ENCODE measurements at places on chromosomes 2 and 18.

- no peak for DNase-seq
These were observed 97.3 kb downstream of the FMNL2 start for GRCh38 chr2:152432206-152432653.

GRCh38 chr2:147197754-147198483, 646.9 kb upstream of the ACVR2A start:
- DNase-seq: peak; percentile 2

DNA sequence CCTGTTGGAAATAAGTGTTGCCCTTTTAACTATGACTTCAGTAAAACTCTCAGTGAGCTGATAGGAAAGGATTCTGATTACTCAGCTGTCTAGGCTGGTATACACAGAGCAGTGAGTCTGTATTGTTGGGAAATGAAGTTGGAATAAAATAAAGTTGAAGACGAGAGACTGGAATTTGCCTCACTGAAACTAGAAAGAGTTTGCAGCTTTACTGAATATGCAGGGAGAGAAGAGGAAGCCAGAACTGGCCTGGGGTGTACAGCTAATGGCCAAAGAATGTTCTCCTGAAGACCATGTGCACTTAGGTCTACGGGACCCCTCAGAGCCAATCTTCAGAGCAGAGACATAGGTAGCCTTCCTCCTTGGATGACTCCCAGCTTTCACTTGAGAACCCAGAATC, 26.5 kb downstream of the EIF4E2 start:
- DNase-seq: no peak

GRCh38 chr2:218020966-218021535, 18.3 kb upstream of the TNS1 start:
- no peak for DNase-seq

DNA sequence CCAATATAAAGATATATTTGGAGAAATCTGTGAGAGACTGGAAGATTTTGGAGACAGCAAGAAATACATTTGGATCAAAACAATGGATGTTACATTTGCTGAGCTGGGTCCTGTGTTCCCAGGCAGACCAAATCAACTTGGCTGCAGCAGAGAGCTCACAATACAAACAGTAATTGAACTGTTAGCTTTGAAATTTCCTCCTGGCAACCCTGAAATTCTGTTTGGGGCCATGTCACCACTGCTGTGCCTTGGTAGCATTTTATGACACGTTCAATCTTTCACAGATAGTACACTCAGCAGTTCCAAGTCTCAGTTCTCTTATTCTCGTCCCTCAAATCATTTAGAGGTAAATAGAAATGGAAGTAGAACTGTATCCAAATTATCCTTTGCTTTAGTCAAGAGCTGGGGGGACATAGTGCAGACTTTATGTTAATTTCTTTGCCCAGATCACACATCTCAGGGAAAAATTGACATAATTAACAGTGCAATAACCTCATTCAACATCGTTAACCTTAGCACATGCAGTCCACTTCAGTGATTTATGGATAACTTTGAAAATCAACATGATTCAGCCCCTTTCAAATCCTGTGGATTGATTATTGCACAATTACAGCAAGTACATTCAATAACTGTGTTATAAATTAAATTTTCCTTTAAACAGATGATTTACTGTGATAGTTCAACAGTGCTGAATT, 277.4 kb upstream of the MC4R start:
- no peak for DNase-seq

- no peak for DNase-seq
These were observed 343.7 kb upstream of the MEX3C start for GRCh38 chr18:51541230-51541629.

DNA sequence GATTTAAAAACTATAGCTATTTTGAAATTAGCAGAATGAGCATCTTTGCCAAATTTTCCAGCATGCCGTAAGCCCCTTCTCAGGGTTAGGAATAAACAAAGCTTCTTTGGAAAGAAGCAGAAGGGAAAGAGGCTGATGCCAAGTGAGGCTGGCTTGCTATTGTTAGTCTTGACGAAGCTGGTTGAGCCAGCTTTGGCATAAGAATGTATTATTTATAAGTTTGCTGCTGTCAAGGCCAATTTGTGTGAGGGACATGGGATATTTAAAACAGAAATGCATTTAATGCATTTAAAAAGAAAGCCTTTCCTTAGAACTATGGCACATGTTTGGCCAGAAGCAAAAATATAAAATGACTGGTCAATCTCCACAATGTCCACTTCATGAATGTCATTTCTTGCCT, 52.5 kb upstream of the TTN start:
- DNase-seq: no peak

DNA sequence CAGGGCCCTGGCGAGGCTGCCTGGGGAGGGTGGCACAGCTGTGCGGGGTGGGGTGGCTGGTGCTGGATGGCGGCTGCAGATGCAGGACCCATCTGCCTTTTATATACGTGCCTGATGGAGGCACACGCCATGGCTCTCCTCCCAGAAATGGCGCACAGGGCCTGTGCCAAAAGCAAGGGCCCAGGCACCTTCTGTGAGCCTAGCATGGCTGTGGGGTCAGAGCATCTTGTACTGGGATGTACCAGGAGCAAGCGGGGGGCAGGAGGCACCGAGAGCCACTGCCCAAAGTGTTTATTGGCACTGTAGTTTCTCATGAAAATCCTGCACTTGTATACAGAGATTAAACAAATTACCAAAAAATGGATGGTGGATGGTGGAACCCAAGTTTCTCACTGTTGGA, 724.1 kb downstream of the GALR1 start:
- no peak for DNase-seq

DNA sequence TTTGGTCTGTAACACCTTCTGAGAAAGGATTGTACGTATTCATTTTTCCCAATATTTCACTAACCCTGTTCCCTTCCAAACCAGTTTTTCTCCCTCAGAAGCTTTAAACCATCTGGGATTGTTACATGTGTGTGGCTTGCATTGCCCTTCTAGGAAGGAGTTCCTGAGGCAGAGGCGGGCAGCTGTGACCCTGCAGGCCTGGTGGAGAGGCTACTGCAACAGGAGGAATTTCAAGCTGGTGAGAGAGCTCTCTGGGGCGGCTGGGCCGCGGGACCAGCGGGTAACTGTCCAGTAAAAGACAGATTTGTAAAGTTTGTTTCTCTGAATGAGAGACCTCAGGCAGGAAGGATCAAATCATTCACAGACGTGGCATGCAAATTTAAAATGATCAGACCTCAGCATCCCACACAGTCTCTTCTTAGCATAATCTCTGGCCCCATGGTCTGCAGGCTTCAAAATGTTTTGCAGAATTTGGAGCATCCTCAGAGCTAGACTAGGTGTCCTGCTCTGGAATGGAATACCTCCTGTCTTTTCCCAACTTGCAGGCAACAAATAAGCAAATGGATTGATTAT, 40.2 kb upstream of the GPR17 start:
- no peak for DNase-seq

GRCh38 chr2:68766376-68766845, 31.8 kb downstream of the ARHGAP25 start:
- no peak for DNase-seq

- DNase-seq: no peak
These were observed 250.4 kb upstream of the RBBP8 start for GRCh38 chr18:22682720-22683119.

DNA sequence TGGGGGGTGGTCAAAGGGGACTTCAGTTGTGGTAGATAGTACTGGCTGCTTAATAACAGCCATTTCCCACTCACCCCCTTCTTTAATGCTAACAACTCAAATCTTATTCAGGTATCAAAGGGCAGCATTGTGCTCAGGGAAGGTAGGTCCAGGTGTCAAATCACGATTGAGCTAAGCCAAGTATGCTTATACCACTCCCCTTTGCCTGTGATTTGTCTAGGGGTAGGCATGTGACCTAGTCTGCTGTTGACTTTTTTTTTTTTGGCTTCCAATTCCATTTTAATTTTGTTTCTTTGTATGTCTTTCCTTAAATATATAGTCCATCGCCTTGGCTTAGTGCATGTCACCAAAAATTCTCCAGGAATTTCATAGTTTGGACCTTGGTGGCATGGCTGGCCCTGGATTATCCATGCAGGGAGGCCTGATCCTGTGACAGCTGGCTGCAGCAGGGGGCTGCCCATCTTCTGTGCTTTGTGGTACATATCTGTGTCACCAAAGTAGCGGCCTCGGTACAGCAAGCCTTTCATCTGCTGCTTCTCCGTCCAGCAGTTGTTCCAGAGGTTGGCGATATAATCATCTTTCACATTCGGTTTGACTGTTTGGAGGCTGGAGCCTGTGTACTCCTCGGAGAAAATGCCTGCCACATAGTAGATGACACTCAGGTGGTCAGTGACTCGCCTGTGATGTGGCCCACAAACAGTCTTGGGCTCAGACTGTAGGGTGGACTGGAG, 68.1 kb upstream of the SPRED2 start:
- DNase-seq: no peak

- DNase-seq: no peak
These were observed 29.9 kb downstream of the C18orf54 start for GRCh38 chr18:54387631-54388030.

- DNase-seq: no peak
These were observed 34.1 kb upstream of the STAT1 start for GRCh38 chr2:191048073-191048472.

GRCh38 chr2:109195193-109196045, 66.4 kb downstream of the SH3RF3 start:
- no peak for DNase-seq

DNA sequence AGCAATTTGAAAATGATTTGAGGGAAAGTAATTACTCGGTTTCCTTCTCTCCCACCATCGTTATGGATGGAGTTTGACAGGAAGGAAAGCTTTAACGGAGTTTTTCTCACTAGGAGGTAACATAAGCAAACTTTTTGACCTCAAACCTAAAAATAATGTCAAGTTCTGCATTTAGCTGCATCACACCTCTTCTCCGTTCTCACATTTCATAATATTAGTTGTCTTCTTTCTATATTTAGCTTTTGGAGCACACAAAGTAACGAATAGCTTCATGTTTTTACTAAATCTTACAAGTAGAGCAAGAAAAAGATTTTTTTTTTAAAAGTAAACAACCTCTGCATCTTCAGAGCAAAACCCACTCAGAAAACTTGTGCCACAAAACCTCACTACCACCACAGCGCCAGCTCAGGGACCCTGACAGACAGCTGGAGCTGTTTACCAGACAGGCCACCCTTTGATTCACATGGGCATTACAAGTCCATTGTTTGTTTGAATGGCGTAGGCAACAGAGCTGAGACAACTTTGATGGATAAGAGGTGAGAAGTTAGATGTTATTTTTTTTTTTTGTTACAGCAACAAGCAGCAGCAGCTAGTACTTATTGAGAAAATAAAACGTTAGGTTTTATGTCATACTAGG, 21.9 kb upstream of the ICOS start:
- DNase-seq: no peak

GRCh38 chr2:45316576-45317338, 294.3 kb downstream of the SRBD1 start:
- DNase-seq: no peak

DNA sequence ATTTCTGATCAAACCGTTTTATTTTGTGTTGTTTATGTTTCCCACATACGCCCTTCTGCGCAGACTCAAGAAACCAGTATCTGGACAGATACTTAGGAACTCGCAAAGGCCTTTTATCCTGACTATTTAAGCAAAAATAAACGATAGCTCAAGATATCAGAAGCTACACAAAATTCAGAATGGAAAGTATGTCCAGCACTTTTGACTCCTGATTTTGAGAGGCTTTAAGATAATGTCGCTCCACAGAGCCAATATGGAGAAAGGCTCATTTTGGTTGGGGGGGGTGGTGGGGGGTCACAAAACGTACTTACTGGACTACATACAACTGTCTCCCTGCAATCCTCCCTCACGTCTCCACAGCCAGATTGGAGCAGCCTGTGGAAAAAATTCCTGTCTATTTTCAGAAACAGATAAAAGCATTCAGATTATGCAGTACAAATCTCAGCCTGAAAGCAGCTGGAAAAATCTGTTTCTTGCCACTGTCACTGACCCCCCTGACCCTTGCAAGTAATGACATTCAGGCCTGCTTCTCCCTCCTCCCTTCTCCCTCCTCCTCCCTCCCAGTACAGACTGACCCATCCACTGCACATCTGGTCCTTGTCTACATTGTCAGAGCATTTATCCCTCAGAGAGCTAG, 34.9 kb upstream of the LCLAT1 start:
- no peak for DNase-seq

GRCh38 chr2:49050265-49050664, 104.0 kb downstream of the FSHR start:
- DNase-seq: no peak

GRCh38 chr2:41992056-41992642, 55.7 kb upstream of the PKDCC start:
- no peak for DNase-seq

GRCh38 chr2:177334940-177335543, 57.5 kb upstream of the AGPS start:
- DNase-seq: peak; percentile 59

DNA sequence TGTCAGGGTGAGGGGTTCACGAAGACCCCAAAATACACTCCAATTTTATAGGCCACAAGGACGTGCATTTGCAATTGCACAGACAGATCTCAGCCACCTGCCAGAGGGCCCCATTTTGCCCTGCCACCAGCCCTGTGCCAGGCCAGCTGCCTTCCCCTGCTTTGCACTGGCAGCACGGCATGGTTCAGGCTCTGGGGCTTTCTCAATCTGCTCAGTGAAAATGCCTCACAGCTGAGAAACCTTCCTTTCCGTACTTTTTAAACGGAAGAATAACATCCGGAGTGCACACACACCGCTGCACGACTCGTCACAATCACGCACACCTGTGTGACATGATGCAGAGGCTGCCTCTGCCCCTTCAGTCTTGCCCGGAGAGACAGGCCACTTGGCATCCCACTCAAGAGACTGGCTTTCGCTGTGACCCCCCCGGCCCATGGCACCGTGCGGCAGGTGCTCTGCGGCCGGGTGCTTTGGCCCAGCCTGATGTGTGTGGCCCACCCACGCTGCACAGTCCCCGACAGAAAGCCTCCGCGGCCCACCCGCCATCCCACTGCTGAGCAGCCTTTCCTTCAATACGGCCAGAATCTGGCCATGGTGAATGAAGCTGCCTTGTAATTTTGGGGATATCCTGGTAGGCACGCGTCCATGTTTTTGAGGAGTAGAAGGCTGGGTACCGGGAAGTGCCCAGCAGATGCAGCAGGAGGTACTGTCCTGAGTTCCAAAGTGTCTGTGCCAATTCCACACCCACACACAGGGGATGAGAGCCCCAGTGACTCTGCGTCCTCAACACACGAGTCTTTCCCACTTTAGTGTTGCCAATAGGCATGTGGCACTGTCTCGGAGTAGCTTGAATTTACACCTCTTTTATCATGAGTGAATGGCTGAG, 88.8 kb downstream of the USP40 start:
- DNase-seq: no peak

GRCh38 chr2:100416397-100416934, 1.0 kb downstream of the CHST10 start:
- DNase-seq: no peak

DNA sequence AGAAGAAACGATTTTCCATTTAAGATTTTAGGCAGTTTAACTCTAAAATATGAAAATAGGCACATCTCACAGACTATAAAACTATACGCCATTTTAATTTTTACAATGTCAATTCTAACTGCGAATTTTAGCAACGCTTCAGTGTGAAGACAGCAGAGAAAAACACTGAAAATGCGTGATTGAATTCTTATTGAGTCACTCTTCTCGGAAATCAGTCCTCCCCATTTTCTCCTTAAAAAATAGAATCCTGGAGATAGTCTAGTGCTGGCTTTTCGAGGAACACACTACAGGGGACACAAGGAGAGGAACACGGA, 373 bp upstream of the TAF4B start:
- no peak for DNase-seq

All from NCI-H1105 (cell line).